ENCODE measurements at places on chromosomes 11 and 22.
A peak's percentile ranks its signal among the peaks of the same experiment; 100 is the strongest.

GRCh38 chr22:43945632-43946383 lies 9.4 kb upstream of the SAMM50 start:
- peak; percentile 65 for DNase-seq

DNA sequence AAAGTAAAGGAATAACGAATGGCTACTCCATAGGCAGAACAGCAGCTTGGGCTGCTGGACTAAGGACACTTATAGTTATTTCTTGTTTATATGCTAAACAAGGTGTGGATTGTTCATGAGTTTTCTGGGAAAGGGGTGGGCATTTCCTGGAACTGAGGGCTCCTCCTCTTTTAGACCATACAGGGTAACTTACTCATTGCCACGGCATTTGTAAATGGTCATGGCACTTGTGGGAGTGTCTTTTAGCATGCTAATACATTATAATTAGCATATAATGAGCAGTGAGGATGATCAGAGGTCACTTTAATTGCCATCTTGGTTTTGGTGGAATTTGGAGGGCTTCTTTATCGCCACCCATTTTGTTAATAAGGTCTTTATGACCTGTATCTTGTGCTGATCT lies 7.0 kb downstream of the OR4X1 start:
- DNase-seq, result no peak

GRCh38 chr11:62449451-62449851 lies 30.6 kb downstream of the SCGB1A1 start:
- DNase-seq, result no peak

DNA sequence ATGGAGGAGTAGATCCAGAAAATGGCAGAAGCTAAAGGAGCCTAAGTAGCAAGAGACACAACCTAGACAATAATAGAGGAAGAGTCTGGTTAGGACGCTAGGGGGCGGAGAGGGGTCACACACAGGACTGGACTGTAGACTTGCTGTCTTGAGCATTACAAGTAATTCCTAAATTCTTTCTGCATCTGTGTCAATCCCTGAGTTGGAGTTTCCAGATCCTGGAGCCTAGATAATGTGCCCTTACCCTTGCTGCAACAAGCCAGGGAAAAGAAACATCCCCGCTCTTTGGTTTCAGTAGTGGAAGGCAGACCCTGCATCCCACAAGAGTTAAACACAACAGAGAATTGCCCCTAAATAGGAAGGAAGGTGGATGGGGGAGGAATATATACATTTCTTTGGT lies 14.9 kb upstream of the CCDC73 start:
- DNase-seq, result peak; percentile 79

DNA sequence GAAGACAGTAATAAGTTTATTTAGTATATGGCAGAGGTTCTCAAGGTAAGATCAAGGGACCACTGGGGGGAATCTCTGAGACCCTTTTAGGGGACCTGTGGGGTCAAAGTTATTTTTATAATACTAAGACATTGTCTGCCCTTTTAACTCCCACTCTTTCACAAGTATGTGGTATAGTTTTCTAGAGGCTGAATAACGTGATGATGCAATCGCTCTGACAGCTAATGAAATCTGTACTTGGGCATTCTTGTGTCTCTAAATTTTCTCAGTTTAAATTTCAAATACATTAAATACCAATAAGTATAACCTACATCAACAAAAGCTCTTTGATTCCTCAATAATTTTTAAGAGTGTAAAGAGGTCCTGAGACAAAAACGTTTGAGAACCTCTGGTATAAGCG lies 147.9 kb downstream of the ATG16L2 start:
- peak; percentile 85 for DNase-seq

DNA sequence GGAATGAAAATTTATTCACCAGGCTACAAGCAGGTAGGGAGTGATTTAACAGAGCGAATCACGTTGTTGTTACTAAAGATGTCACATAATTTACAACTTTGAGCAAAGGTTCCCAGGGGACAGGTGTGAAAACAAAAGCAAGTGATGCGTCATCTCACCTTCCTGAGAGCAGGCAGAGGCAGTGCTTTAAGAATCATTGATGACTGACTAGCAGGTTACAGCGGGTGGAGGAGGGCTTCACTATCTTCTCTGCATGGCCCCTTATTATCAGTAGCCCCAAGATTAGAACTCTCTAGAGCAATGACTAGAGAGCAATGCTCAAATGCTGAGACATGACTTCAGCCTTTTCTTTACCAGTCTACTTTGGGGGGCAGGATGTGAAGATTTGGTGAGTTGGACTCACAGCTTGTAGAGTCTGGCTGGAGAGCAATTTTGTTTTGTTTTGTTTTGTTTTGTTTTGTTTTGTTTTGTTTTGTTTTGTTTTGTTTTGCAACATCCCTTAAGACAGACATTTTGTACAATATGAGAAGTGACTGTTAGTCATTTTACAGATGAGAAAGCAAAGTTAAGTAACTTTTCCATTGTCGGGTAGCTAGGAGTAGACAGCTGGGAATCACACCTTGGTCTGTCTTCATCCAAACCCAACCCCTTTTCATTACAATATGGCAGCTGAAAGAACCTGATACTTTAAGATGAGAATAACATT lies 84.8 kb downstream of the SLC1A2 start:
- no peak for DNase-seq

- DNase-seq, result no peak
Measured at GRCh38 chr11:67438158-67438902, 848 bp upstream of the PTPRCAP start.

DNA sequence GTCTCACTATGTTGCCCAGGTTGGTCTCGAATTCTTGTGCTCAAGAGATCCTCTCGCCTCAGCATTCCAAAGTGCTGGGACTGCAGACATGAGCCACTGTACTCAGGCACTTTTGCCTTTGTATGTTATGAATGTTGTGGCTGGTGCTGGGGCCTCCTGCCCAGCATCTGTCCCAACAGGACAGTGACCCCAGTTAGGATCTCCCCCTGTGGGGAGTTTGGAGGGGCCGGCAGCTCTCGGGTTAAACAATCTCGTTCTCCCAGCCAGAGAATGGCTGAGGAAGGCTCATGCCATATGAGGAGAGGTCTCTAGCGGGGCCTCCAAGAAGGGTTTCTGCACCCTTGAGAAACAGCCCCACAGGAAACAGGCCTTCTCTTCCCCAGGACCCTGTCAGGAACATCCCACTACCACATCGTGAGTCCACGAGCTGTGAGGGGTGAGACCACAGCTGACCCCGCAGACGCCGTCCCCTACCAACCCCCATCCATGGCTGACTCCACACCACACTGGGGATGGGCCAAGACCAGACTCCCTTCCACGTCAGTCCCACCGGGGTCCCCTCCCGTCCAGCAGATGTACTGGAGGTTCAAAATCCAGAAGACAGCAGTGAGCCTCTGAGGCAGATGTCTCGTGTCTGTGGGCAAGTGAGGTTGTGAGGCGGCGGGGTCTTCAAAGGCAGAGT lies 54.1 kb downstream of the SHANK2 start:
- DNase-seq, result no peak

DNA sequence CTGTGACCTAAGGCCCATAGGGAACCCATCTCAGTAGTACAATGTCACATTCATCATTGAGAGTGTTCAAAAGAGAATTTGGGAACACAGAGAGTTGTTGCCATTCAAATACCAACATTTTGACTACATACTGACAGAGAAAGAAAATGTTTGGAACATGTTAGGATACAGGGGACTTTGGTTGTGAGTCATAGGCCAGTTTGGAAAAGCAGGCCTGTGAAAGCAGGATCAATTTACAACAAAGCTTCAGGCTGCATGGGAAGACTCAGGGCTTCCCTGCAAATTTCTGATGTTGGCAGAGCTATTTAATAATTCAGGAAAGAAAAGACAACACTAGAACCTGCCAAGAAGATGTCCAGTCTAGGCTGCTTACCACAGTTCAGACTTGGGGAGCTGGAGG lies 374 bp downstream of the NLRP10 start:
- peak; percentile 34 for DNase-seq

DNA sequence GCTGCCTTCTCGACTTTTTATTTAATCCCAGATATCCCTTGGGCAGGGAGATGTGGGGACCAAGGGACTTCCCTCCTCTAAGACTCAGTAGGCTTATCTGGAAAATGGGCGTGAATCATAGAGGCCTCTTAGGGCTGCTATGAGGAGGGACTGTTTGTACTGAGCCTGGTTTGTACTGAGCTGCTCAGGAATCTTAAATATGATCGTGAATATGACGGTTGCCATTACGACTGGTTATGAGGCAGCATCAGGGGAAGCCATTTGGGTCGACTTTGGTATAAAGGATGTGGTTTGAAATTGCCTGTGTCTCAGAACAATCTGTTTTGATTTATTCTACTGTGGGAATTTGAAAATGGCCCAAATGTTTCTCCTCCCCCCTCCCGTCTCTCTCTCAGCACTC lies 20.6 kb downstream of the TSPAN18 start:
- DNase-seq, result peak; percentile 30

DNA sequence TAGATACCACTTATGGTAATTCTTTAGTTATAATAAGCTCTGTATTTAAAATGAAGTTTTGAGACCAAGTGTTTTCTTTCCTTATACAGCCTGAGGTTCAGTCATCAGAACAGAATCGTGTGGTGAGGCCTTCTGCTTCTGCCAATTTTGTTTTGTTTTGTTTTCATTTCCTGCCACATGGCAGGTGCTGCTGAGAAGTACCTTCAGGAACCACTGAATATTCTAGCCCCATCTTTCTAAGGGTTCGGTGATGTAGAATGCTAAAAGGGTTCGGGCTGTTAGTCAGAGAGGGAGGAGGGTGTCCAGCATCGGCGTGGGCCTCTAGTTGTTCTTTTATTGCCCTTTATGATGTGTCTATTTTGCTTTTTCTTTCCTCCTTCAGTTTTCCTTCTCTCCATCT lies 25.8 kb downstream of the TNRC6B start:
- DNase-seq, result no peak

GRCh38 chr11:58813693-58814092 lies 30.8 kb downstream of the GLYATL2 start:
- no peak for DNase-seq

DNA sequence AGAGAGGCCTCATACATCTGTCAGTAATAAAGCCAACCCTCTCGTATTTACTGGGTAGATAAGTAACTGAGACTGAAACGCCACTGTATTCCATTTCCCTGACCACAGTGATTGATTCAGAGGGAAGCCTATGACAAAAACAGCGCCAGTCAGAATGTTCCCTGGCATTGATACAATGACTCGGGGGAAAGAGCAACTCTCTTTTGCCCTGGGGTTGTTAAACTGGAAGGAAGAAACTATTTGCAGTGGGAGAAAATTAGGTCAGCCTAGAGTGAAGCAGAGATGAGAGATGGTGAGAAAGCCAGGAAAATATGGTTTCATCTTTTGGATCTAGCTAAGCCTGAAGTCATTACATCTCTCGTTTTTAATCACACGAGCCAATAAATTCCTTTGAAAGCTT lies 48.6 kb upstream of the RBFOX2 start:
- DNase-seq, result no peak

GRCh38 chr11:132408877-132409276 lies 1038.5 kb downstream of the NTM start:
- DNase-seq, result no peak

DNA sequence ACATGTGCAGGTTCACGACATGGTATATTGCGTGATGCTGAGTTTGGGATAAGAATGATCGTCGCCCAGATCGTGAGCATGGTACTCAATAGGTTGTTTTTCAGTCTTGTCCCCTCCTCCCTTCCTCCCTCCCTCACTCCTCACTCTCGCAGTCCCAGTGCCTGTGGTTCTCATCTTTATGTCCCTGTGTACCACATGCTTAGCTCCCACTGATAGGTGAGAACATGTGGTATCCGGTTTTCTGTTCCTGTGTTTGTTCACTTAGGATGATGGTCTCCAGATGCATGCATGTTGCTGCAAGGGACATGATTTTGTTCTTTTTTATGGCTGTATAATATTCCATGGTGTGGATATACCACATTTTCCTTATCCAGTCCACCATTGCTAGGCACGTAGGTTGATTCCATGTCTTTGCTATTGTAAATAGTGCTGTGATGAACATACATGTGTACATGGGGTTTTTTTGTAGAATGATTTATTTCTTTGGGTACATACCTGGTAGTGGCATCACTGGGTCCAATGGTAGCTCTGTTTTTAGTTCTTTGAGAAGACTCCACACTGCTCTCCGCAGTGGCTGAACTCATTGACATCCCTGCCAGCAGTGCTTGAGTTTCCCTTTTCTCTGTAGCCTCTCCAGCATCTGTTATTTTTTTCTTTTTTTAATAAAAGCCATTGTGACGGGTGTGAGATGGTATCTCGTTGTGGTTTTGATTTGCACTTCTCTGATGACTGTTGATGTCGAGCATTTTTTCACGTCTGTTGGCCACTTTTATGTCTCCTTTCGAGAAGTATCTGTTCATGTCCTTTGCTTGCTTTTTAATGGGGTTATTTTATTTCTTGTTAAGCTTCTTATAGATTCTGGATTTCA lies 16.4 kb downstream of the ZBED4 start:
- DNase-seq, result no peak

DNA sequence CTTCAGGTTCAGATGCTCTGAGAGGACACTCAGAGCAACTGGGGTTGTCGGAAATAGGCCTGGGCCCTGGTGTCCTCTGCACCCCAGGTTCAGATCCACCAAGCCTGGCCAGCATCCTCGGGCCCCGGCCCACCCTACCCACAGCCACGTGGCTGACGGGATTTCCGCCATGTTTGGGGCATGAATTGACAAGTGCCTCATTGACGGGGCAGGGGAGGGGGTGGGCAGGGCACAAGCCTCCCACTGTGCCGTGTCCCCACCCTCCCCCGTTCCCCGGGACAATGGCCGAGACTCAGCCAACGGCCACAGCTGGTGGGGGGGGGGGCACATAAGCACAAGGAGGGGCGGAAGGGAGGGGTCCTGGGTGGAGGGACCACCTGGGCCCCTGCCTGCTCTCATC lies 8.5 kb downstream of the MYRF start:
- DNase-seq, result no peak

GRCh38 chr11:62445314-62445740 lies 26.5 kb downstream of the SCGB1A1 start:
- DNase-seq, result no peak

GRCh38 chr11:71309181-71309580 lies 56.8 kb upstream of the SHANK2 start:
- DNase-seq, result no peak

GRCh38 chr11:86799680-86800075 lies 664 bp upstream of the PRSS23 start:
- DNase-seq, result no peak

GRCh38 chr11:16806791-16807190 lies 68.3 kb downstream of the C11orf58 start:
- peak; percentile 76 for DNase-seq

DNA sequence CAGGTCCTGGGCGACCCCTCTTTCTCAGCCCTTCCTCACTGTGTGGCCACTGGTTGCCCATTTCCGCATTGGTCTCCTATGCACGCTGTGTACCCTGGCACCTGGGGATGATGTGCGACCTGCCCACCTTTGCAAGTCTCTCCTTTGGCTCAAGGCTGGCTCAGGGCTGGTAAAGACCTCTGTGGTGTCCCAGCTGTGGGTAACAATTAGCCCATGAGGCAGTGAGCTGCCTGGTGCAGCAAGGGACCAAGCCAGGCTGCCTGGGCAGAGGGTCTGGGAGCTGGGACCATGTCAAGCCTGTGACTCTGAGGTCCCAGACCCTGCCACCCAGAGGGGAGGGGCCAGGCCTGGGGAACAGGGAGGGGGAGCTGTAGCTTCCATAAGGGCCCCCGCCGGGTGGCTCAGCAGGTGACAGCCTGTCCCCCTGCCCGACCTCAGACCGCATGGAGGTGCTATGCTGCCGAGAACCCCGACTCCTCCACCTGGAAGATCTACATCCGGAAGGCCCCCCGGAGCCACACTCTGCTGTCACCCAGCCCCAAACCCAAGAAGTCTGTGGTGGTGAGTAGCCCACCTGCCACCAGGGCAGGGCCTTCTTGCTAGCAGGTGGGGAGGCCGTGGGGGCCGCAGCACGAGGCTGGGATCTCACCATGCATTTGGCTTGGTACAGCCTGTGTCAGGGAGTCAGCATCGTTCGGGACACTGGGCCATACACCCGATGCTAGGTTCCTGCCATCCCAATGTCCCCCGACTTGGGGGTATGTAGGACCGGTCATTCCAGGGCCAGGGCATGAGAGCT lies 112.5 kb downstream of the KCNQ1OT1 start:
- no peak for DNase-seq
